Cardiac muscle cell (in vitro differentiated cells and primary cell): ENCODE measurements at places on chromosomes 13 and 19. TPM values are rescaled to one million over a fixed set of nuclear protein-coding genes. Genes with fewer than 3 reads are reported as not detected.

GRCh38 chr13:99416411-99417121, 84.7 kb upstream of the TM9SF2 start:
- no peak for DNase-seq

DNA sequence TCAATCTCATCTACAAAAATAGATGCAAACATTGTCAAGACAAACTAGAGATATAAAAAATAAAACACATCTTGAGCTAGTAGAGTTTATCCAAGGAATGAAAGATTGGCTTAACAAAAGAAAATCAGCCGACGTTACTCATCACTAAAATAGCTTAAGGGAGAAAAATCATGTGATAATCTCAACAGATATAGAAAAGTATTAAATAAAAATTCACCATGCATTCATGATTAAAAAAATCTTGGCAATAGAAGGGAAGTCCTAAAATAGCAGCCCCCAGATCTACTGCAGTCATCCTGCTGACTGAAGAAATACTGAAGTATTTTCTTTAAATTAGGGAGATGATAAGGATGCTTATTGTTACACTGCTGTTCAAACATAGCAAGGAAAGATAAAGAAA, 12.6 kb upstream of the DCLK1 start:
- no peak for DNase-seq

DNA sequence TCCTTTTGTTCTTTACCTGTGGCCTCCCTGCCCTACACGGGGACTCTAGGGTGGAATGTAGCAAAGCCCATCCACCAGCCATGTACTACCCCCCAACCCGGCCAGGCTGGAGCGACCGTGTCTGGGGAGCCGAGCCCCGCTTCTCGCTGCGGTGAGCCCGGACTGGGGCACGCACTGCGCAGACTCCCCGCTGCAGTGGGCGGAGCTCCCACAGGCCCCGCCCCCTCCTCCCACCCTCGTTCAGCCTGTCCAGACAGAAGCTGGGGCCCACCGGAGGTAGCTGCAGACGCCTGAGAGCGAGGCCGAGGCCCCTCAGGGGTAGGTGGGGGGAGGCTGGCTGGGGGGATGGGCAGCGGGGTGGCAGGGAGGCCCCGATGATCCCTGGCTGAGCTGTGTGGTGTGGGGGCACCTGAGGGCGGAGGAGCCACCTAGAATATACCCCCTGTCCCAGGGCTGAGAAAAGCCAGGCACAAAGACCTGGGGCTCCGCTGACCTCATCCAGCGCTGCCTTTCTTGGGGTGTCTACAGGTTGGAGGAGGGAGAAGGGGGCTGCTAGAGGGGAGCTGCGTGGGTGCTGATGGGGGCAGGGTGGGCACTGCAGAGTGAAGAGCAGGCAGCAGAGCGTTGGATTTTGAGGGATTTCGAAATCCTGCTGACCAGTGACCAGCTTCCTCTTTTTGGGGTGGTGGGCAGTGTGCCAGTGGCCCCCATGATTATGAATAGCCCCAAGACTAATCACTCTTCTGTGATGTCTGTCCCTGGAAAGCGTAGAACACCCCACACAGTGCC, 17.3 kb downstream of the PLD3 start:
- DNase-seq = peak; percentile 82

- DNase-seq = no peak
Observed at GRCh38 chr19:35267353-35267817, 1.4 kb upstream of the USF2 start.

DNA sequence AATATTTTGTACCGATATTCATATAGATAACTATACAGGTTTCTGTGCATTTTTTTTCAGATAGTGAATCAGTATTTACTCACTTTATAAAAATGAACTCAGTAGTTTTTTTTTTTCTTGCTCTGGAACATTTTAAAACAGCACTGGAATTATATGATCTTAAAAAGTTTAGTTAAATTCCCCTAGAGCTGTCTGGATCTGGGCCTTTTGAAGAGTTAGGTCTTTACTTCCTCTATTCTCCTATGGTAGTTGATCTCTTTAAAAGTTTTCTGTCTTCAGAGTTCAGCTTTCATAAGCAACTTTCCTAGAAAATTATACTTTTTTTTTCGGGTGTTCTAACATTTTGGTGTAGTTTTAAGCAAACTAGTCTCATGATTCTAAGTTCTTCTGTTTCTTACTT, 21.8 kb upstream of the RBM26 start:
- DNase-seq = no peak

GRCh38 chr13:90375851-90376250, 971.6 kb upstream of the MIR17HG start:
- DNase-seq = peak; percentile 11

MKNK2 gene
- polyA plus RNA-seq = 72.8 and 87.2 TPM in 2 replicates

MUC16 gene
- polyA plus RNA-seq = not detected in 2 replicates

DNA sequence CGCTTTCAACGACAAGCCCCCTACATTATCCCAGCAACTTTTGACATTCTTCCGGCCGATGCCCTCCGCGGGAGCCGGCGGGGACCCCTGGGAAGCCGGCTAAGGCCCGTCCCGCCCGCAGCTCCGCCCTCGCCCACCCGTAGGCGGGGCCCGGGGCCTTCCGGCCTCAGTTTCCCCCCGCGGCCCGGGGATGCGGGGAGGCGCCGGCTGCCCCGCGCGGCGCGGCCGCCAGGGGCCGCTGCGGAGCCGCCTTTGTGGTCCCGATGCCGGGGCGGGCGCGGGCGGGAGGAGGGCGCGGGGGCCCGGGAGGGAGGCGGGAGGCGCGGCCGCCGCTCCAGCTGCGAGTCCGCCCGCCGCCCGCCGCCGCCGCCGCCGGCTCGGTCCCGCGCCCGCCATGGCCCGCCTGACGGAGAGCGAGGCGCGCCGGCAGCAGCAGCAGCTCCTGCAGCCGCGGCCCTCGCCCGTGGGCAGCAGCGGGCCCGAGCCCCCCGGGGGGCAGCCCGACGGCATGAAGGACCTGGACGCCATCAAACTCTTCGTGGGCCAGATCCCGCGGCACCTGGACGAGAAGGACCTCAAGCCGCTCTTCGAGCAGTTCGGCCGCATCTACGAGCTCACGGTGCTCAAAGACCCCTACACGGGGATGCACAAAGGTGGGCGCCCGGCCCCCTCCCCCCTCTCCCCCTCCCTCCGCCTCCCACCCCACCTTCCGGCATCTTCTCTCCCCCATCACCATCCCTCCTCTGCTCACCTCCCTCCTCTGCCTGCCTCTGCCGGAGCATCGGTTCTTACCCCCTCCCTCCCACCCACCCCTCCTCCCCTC, at the start of gene CELF5:
CELF5 (plus strand) TSS at position 316 of the 823 bp plus-strand sequence; CDS start at position 395, 79 bp downstream.
- peak; percentile 81 for DNase-seq

DNA sequence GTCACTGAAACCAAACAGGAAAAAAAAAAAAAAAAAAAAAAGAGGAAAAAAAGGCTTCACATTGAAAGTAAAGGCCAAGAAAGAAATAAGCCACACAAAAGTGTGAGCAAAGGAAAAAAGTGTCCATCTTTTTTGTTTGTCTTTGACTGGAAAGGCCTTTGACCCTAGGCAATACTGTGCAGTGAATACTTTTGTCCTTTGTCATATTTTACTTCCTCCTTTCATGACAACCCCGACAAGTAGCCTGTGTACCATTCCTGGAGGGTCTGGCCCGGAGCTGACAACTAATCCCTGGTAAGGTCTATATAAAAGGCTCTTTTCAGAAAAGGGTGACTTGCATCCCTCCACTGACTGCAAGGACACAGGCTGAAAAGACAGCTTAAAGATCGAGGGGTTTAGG, 12.9 kb upstream of the MICU2 start:
- no peak for DNase-seq

DNA sequence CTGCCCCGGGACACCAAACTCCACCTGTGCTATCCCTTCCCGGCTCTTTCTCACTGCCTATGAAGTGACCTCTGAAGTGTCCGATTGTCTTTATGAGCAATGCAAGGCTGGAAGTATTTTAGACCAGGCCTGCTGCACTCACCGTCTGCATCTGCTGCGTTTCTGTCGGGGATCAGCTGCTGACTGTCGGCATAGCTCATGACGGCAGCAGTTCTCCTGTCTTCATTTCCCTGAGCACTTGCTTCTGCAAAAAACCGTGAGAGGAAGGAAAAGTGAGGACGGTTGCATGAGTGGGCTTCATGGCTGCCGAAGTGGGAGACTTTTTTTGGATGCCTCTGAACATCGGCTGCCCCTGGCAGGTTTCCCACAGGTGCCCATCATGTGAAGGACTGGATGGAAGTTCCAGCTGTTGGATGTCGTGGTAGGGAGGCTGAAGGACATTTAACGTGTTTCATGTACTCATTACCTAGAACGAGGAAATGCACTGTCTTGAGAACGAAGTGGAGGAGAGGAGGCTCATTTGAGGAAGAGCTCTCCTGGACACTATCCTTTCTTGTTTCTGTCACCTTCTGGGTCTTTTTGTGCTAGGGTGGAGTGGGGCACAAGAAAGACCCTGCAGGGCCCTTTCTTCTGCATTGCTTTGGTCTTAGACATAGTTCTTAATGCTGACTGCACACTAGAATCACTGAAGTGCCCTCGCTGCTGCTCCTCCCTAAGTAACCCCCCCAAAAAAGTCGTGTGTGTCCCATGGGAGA, 94.7 kb downstream of the RNASEH2B start:
- DNase-seq = no peak

DNA sequence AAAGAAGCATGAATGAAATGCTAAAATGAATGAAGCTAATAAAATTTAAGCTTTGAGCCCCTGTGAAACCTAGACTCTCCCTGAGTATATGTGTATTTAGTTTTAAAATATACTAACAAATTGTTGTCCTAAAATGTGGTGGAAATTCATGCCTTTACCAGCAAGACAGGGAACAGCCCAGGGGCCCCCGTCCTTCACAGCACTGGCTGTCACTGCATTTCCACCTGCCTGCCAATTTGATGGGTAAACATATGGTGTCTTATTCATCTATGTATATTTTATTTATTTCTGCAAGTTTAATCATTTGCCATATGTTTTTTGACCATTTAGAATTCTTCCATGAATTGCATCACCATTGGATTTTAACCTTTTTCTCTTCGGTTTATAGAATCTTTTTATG, 463.7 kb upstream of the NBEA start:
- no peak for DNase-seq

- no peak for DNase-seq
Observed at GRCh38 chr19:16021796-16022195, 54.5 kb upstream of the TPM4 start.

DNA sequence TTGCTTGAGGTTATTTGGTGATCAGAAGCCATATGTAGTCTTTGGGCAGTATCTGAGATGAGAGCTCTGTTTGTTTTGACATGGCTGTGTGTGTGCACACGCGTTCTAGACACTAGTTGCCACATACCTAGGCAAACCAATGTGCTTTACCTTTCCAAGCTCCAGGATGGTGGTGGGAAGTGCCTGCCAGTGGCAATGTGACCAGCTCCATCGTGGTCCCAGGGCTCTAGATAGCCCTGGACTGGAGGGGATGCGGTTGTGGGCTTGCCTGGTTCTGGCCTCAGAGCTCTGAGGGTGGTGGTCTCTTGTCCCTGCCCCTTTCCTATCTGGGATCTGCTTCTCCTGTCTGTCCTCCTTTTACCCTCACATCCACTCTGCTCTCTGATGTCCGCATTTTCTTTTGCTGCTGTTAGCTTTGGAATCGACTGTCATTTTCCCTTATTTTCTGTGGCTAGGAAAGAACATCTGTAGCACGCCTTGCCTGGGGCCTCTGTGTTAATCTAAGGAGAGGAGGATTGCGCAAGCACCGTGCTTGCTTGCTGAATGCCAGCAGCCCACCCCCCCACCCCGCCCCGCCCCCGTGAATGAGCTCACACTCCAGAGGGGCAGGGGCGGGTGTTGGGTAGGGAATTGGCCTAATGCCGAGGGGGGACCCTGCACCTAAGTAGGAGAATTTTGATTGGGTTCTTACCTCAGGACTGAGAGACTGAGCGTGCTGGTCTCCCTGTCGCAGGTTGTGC, 89.5 kb downstream of the ARHGEF7 start:
- DNase-seq = no peak

C19orf18 gene
- polyA plus RNA-seq = 2.4 and 3.6 TPM in 2 replicates

- no peak for DNase-seq
Observed at GRCh38 chr13:101779147-101779546, 326.7 kb downstream of the ITGBL1 start.

EDNRB gene
- 3.2 and 3.7 TPM in 2 replicates for polyA plus RNA-seq

- DNase-seq = no peak
Observed at GRCh38 chr19:48186015-48186414, 15.5 kb downstream of the ZSWIM9 start.

OR7A5 gene
- polyA plus RNA-seq = not detected in 2 replicates

DNA sequence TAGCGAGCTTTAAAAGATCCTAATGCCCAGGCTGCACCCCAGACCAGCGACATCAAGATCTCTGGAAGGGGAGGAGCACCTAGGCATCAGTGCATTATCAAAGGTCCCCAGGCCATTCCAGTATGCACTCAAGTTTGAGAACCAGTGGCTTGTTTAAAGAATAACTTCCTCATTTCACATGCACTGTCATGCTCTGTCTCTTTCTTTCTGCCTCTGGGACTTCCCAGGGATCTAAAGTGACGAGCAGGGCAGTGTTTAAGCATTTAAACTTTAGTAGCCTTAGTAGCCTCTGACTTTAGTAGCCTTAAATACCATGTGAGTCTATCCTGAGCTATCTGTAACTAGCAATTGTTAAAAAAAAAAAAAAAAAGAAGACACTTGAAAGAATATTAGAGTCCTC, 8.9 kb upstream of the FARP1 start:
- no peak for DNase-seq

- peak; percentile 28 for DNase-seq
Observed at GRCh38 chr13:107545946-107546502, 669.3 kb downstream of the LIG4 start.

C2CD4C gene
- polyA plus RNA-seq = 3.0 and 3.4 TPM in 2 replicates

- no peak for DNase-seq
Observed at GRCh38 chr13:48680756-48681392, 27.1 kb downstream of the CYSLTR2 start.

- no peak for DNase-seq
Observed at GRCh38 chr19:30447553-30447870, 75.3 kb downstream of the ZNF536 start.

DNA sequence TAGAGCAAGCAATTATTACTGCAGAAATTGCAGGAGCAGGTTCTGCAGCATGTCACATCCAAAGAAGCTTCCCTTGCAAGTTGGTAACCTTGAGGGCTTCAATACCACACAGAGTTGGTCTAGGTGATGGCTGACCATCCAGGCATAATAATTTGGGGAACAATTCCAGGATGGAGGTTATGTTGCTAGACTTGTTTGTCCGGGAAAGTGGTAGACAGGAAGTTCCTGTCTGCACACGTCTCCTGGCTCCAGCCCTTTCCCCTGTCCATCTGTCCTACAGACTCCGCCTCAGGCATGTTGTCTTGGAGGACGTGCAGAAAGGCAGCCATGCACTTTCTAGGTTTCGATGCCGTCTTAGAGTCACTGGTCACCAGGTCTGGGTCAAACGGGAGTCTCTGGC, 26.0 kb downstream of the DPRX start:
- no peak for DNase-seq

DNA sequence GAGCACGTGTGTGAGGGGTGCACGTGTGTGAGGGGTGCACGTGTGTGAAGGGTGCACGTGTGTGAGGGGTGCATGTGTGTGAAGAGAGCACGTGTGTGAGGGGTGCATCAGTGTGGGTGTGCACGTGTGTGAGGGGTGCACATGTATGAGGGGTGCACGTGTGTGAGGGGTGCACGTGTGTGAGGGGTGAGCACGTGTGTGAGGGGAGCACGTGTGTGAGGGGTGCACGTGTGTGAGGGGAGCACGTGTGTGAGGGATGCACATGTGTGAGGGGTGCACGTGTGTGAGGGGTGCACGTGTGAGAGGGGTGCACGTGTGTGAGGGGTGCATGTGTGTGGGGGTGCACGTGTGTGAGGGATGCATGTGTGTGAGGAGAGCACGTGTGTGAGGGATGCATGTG, 15.7 kb downstream of the RASA3 start:
- no peak for DNase-seq

ATP4B gene
- polyA plus RNA-seq = 0.29 TPM in 1 of 2 replicates, not detected in the other

MAST1 gene
- polyA plus RNA-seq = 3.9 and 10.9 TPM in 2 replicates
